ENCODE measurements at places on chromosomes 1 and 21.

DNA sequence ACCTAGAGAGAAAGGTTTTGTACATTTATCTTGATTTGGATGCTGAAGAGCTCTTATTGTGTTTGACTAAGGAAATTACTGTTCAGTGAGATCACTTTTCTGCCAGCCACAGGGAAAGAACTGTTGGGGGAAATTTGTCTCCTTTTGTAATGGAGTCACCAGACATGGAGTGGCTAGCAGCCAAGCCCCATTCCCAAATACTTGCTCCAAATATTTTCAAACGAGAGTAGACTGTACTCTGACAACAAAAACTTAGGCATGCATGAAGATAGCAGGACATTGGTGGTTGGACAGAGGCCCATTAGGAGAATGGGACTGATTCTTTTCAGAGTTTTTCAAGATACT lies 21.1 kb downstream of the IPO9 start:
- no peak for DNase-seq

DNA sequence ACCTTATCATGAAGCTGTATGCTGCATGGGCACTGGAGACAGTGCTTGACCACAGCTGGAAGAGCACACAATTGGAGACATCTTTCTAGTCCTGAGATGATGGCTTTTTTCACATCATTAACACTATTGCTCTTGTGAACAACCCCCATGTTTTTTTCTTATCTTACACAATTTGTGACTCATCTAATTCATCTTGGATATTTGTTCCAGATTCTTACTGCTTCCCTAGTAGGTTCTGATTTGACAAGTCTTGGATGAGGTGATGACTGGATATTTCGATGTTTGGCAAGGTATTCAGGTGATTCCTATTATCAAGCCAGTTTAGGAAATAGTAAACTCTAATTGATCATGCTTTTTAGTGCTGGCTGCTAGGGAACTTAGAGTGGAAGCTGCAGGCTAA lies 23.7 kb downstream of the HLX start:
- no peak for DNase-seq

DNA sequence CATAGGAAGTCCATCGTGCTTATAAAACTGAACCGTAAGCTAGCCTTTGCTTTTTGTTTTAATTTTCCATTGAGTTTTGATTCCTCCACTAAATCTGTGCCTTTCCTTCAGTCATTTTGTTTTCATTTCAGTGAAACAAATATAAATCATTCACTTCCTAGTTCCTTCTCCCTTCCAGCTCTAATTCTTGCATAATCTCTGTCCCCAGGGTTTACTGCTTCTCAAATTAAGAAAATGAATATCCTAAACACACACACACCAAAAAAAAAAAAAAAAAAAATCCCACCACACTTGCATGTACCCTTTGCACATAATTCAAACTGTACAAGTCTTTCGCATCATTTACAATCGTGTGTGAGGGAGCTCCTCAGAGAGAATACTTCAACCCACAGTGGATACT lies 6.8 kb downstream of the KCNH1 start:
- DNase-seq = no peak

GRCh38 chr21:42220138-42220701 lies 1.3 kb downstream of the ABCG1 start:
- no peak for DNase-seq

DNA sequence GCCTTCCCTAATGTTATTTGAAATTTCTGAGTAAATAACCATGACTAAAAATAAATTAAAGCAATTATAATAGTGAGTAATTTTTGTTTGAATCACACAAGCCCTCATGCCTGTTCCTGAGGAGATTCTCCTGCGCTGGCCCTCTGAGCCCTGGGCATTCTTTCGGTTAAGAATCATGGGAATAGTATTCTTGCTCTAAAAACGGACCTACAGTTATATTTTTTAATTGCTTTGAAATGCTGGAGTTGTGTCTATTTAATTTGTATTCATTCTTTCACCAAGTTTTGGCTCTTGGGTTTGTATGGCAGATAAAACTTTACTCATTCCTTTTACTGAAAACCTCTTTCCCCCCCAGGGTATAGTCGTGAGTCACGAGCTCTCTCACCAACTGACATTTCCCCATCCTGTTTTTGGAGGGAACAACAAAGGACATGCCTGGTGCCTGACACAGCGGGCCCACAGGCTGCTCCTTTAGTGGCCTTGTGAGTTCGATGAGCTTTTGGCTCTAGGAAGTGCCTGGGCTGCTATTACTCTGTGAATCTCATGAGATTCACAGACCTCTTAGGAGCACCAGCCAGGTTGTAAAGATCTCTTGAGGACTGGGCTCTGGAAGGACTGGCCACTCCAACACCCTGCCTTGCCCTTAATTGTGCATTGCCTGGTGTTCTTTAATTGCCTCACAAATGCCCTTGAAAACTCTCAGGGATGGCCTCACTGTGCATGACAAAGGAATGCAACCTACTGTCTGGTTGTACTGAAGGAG lies 58.6 kb downstream of the DDR2 start:
- no peak for DNase-seq

DNA sequence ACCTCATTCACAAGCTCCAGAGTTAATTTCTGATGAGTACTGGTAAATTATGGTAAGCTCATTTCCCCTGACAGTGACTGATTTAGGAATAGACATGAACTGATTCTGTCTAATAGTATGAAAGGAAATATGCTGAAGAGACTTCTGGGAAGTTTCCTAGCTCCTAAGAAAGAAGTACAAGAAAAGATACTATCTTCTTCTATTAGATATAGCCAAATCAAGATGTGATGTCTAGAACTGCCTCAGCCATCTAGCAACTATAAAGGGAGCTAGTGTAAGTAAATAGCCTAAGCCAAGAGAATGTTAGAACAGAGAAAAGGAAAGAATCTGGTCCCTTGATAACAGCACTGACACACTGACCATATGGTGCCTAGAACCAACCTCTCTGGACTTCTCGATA lies 10.7 kb upstream of the PHTF1 start:
- no peak for DNase-seq

Data from hematopoietic multipotent progenitor cell treated with erythropoietin and hydrocortisone succinate and interleukin-3 and kit ligand, for 15 days (in vitro differentiated cells).